Lower leg skin (tissue), 4 donors: ENCODE measurements at places on chromosomes 3 and 15.

DNA sequence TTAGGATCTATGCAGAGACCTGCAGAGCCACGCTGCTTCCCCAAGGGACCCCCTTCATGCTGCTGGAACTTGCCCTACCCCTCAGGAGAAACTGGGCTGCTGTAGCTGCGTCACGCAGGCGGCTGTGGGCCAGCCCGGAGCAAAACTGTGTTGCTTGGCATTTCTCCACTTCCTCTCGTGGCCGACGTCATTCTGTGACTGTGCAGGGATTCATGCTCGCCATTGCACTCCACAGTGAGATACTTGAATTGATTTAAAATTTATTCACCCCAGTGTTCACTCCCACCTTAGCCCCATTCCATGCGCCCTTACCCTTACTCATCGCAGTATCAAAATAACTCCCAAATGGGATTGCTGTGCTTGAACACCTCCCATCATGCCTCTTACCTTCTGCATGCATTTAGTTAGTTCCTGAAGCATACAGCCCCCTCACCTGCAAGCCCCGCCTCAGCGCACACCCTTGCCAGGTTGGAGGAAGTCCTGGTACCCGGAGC, 45.7 kb downstream of the TMEM44 start:
- DNase-seq: no peak

GRCh38 chr3:40109641-40110490, 199.6 kb upstream of the EIF1B start:
- DNase-seq: no peak

- DNase-seq: no peak
Observed at GRCh38 chr3:12598890-12599289, 42.0 kb downstream of the MKRN2 start.

- no peak for DNase-seq
Observed at GRCh38 chr3:58047826-58048225, 39.6 kb downstream of the FLNB start.

DNA sequence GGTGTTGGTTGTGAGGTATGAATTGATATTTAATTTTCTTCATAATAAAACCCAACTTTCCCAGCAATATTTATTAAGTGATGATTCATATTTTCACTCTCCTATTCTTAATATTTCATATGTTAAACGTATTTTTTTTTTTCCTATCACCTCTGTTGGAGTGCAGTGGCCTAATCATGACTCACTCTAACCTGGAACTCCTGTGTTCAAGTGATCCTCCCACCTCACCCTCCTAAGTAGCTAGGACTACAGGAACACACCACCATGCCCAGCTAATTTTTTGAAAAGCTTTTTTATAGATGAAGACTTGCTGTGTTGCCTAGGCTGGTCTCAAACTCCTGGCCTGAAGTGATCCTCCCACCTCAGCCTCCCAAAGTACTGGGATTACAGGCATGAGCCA, 8.6 kb downstream of the PARP15 start:
- DNase-seq: no peak

- no peak for DNase-seq
Observed at GRCh38 chr15:65695081-65695480, 73.3 kb downstream of the SLC24A1 start.

DNA sequence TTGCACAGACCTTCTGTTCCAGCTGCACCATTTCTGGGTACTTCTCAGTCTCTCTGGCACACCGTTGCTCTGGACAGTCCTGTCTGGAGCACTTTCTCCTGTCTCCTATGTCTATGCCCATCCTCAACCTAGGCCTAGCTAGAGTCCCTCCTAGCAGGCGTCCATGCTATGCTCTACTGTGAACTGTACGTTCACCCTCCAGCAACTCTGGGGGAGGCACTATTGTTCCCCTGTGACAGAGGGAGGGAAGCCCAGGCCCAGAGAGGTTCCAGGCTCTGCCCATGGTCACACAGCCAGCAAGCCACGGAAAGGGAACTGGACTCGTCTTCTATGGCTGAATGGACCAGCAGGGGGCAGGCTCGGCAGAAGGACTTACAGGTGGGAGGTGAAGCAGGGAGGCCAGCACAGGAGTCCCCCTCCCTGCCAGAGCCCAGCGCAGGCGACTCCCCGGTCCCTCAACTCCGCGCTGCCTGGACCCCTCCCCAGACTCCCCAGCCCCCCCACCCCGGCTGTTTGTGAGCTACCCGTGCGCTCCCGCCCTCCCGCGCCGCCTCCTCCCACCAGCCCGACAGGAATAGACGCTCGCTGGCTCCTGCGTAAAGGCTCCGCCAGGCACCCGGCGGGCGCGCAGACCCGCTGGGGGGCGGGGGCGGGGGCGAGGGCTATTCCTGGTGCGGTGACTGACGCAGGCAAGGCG, 1.7 kb upstream of the LINGO1 start:
- peak; percentile 90 for DNase-seq

DNA sequence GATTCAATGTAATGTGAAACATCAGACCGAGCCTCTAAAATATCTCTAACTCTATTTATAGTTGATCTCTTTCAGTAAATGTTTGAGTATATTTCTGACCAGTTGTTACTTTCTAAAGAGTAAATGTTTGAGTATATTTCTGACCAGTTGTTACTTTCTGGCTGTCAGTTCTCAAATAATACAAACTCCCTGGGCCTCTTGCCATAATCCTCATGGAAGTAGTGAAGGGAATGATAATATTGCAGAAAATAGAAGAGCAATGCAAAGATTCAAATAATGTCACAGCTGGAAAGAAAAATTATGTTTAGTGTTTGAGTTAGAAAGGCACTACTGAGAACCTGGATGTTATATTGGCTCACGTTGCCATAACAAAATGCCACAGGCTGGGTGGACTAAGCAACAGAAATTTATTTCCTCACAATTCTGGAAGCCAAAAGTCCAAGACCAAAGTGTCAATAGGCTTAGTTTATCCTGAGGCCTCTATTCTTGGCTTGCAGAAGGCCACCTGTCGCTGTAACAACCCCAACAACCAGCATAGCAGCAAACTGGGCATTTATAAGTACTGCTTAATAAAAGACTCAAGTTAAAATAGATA, 470.6 kb upstream of the BCHE start:
- DNase-seq: no peak

DNA sequence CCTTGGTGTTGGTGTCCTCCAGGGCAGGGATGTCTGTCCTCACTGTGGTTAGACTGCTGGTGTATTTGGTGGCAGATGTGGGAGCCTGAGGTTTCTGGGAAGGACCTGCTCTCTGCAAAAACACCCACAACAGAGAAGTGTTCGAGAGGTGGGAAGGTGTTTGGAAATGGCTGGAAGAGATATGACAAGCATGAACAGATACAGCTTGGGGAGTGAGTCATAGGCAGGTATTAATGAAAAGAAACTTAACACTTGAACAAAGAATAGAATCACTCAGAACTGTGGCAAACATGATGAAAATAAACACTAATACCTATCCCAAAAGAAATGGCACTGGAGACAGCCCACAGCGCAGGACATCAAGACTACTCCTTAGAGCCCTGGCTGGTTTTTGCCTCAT, 192.4 kb upstream of the RORA start:
- no peak for DNase-seq

GRCh38 chr3:29438580-29438979, 157.7 kb downstream of the RBMS3 start:
- DNase-seq: no peak

GRCh38 chr3:63069806-63070475, 194.7 kb upstream of the CADPS start:
- DNase-seq: no peak

DNA sequence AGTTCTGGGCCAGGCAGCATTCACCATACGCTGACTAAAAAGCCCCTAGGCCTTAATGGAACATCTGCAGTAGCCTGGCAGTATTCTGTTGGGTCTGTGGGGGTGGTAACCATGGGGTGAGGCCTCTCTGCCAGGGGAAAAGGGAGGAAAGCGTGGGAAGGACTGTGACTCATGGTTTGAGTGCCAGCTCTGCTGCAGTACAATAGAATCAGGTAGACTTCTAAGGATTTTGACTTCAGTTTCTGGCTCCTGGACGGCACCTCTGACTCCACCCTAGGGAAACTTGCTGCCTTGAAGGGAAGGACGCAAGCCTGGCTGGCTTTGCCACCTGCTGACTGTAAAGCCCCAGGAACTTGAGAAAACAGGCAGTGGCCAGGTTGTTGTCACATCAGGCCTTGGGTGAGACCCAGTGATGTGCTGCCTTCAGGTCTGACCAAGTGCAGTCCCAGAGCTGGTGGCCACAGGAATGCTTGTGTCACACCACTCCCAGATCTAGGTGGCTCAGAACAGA, 148.6 kb downstream of the SUCNR1 start:
- no peak for DNase-seq

GRCh38 chr3:151345859-151346258, 16.5 kb upstream of the P2RY13 start:
- DNase-seq: no peak

- DNase-seq: peak; percentile 89
Observed at GRCh38 chr3:113245761-113246161, 34.4 kb downstream of the BOC start.

DNA sequence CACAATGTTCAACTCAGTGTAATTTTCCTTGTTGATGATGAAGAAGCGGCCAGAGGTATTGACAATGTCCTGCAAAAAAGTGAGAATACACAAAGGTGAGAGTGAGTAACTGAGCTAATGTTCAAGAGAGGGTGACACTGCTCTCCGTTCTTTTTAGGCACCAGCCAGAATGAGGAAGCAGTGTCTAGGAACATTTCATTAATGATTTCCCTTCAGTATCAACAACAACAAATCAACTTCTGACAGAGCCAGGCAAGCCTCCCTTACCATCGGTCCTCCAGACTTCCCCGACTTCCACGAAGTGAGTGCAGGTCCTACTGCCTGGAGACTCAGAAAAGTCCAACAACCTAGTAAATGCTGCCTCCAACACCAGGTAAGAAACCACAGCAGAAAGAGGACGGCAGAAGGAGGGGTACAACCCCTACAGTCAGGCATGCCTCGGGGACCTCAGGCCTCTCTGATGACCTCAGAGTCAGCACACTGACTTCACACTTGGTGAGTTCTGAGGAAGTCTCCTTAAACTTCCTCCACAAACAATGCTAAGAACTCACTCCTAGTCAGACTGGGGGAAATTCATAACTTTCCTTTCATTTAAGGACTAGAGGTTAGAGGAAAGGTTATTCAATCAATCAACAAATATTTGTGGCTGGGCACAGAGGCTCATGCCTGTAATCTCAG, 62.7 kb downstream of the NPTN start:
- DNase-seq: no peak

DNA sequence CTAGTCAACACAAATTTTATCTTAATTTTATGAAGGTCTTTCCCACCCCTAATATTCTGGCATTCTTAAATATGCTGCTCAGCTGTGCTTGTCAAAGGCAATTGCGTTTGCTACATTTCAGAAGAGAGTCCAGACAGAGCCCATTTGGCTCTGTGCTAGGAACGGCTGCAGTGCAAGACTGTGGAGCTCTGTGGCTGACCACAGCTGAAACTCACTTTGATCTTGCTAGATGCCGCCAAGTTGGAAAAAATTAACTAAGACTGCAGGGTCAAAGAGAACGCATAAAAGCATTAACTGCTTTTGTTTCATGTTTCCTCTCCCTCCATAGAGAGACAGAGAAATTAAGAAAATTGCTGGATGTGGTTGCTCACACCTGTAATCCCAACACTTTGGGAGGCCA, 7.6 kb upstream of the PPP1R2 start:
- no peak for DNase-seq

DNA sequence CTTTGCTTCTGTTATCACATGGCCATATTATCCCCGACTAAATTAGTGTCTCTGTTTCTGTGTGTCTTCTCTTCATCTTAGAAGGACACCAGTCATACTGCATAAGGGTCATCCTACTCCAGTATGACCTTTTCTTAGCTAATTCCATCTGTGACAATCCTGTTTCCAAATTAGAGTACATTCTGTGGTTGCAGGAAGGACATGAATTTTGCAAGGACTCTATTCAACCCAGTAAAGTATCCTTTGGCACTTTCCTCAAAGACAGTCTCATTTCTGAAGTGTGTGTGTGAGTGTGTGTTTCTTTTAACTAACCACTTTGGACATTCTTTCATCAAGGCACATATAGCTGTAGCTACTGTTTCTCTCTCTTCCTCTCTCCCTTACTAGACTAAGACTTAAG, 15.2 kb upstream of the MME start:
- DNase-seq: no peak

GRCh38 chr15:65918357-65918920, 49.1 kb downstream of the RAB11A start:
- DNase-seq: no peak

- DNase-seq: no peak
Observed at GRCh38 chr3:34090876-34091275, 292.4 kb downstream of the PDCD6IP start.

GRCh38 chr3:127720985-127721935, 48.5 kb downstream of the ABTB1 start:
- no peak for DNase-seq

GRCh38 chr3:159032311-159032710, 230.5 kb downstream of the MFSD1 start:
- no peak for DNase-seq

- no peak for DNase-seq
Observed at GRCh38 chr3:158314426-158315357, 204.8 kb downstream of the RSRC1 start.

- DNase-seq: no peak
Observed at GRCh38 chr3:144487011-144487410, 515.4 kb downstream of the DIPK2A start.

- no peak for DNase-seq
Observed at GRCh38 chr15:57251941-57252340, 124.4 kb upstream of the CGNL1 start.

- no peak for DNase-seq
Observed at GRCh38 chr15:93268066-93268465, 179.1 kb upstream of the RGMA start.

DNA sequence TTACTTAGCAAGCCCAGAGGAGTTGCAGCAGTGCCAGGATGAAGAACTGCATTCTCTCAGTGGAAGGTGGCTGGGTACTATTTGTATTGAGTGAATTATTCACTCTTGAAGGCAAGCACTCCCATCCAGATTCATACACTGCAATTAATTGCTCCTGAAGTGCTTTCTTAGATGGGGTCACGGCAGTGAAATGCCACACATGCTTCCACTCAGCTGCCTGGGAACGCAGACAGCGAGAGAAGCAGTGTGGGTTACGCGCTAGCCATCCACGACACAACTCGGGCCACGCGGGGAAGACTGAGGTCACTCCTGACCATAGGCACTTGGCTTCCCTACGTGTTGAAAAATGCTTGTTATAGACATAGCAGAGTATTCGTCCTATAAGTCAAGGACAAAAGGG, 30.8 kb upstream of the LMCD1 start:
- no peak for DNase-seq

DNA sequence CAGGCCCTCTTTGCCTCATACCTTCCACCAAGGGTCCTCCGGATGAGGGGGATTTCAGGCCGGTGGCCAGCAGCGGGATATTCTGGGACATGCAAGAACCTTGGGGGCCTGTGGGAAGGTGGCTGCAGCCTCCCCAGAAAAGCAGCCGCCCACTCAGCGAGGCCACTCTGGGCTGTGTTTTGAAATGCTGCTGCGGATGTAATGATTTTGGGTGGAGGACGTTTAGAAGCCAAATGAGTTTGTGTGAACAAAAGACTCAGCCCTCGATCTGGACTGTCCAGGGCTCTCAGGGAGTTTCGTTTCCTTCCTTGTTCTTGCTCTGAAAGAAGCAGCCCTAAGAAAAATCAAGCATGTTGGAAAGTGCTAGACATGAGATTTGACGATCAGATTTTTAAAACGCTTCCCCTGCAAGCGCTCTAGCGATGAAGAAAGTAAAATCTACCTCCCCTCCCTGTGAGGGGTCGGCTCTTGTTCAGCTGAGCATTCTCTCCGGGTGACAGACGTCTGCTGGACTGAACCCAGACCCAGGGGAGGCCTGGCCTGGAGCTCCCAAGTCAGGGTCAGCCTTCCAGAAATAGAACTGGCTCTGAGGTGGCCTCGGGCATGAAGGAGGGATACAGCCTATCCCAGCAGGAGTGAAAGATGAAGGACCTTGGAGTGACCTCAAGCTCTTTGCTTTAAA, 12.9 kb downstream of the HEG1 start:
- no peak for DNase-seq
